ENCODE measurements at places on chromosomes 11 and 22.
A peak's percentile ranks its signal among the peaks of the same experiment; 100 is the strongest.

DNA sequence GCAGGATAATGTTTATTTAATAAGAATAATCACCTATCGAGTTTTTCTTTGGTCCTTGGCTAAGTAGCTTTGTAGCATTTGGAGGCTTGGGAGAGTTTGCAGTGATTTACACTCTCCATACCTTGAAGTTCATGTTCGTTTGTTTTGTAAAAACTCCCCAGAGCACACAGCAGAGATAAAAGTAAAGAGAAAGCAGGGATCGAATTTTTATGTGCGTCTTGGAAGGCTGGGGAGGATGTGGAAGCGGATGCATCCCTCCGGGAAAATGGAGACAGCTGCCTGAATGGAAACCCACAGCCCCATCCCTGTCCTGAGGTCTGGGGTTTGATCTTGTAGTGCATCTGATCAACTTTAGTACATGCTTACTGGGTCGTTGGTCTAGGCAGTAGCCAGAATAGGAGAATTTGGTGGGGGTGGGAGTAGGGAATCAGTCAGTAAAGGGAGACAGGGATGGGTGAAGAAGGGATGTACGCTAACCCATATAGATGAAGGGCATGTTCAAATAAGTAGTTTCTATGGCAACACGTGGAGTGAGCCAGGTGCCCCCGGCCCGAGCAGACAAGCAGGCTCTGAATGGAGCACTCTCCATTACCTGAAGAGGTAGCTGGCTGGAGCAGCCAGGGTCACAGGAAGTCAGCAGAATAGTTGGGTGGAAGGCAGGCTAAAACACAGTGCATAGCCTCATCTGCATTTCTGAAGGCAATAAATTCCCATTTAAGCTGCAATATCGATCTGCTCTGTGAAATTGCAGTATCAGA is 147.8 kb downstream of the COMMD9 start:
- no peak for DNase-seq

DNA sequence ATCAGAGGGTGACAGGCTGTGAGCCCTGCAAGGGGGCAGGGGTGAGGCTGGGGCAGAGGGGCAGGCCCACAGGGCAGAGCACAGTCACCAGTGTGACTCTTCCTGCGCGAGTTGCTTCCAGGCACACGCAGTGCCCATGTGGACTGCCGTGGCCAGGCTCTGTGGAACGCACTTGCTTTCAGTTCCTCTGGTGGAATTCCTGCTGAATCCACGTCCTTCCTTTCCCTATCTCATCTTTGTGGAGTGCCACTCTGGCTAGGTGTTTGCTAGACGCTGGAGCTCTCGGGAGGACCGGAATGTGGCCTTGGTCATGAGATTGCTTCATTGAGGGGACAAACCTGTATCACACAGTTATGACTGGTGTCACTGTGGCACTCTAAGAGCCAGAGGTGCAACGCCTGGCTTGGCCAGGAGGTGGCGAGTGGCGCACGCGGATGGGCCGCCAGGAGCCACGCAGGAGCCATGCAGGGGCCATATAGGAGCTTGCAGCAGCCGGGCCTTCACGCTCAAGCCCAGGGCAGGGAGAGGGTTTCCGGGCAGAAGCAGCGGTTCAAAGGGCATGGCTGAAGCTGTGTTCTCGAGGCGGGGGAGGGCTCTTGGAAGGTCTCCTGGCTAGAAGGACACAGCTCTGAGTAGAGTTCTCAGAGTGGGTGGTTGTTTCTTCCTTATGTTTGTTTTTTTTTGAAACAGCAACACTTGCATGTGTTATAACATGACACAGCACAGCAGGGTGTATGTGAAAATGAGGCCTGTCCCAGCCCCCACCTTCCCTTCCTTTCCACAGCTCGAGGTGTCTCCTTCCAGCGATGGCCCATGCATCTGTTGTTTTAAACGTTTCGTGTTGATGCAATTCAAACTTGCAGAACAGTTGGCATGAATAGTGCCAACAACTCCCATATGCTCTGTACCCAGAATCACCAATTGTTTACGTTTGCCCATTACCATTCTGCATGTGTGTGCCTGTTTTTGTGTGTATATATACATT is 36.2 kb downstream of the TBC1D22A start:
- DNase-seq = no peak

DNA sequence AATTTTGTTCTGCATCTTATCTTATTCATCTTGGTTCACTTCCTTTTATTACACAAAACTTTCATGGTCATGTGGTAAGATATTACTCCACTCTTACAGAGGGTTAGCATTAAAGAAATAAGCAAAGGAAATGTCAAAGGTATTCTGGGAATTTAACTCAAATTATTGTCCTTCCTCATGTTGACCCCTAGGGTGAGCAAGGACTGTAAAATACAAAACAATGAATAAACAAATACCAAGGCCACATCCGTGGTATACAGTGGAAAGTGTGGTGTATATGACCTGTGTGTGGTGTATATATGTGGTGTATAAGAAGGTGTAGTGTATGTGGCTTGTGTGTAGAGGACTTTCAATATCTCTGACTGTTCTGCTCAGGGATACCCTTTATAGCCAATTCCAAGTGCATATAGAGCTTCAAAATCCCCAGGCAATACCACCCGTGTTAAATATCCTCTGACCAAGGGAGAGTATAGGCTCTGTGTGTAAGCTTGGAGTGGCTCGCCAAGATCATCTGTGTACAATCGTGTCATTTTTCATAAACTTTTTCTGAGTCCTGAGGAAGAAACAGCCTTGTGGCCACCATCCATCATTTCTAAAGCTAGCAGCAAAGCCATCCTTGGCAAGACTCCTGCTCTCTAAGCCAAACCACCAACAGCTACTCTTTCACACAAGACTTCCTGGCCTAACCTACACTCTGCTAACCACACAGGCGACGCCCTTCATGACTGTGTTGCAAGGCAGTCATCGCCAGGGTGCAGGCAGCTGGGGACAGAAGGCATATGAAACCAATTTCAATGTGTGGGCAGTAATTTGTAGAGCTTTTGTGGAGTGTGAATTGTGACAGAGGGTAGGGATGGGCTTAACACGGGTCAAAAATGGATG is 548.0 kb downstream of the ETS1 start:
- peak; percentile 91 for DNase-seq

- no peak for DNase-seq
These were observed 11.2 kb downstream of the KREMEN1 start for GRCh38 chr22:29083933-29084591.

DNA sequence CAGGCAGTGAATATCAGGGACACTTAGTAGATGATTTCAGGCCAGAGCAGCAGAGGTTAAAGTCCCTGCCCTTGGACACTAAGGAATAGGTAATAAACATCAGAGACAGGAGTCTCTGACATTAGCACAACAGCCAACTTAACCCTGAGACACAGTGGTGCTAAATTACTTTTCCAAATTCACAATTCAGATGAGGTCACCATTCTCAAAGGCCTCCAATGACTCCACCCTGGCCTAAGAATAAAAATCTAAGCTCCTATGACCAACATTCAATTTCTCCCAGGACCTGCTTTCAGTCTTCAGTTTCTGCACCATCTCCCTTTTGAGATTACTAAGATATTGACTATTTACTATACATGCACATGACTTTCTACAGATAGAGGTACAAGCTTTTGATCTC is 42.0 kb downstream of the BLID start:
- no peak for DNase-seq

DNA sequence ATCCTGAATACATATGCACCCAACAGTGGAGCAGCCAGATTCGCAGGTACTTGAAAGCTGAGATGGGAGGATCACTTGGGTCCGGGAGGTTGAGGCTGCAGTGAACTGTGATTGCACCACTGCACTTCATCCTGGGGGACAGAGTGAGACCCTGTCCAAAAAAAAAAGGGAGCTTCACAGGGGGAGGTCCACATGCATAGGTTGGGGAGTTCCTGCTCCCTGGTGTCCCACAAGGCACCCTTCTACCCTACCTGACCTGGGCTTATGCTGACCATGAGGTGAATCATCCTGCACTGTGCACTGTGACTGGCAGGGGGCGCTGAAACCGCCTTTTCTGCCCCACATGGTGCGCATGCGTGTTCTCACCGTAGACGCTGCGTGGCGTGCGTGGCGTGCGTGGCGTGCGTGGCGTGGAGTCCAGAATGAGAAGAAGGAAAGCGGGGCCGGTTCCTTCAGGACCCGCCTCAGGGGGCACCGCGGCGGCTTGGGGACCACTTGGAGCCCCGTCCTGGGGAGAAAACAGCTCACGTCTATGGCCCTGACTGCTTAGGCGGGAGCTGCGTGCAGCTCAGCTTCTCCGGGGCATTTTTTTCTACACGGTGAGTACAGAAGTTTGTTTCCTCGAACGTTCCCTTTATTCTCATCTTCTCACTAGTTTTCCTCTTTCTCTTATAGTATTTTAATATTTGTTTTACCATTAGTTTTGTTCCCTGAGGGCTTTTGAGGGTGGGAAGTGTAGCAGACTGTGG is 116.6 kb upstream of the GRK3 start:
- no peak for DNase-seq

Measured in AG09319 (cell line).